Epithelial cell of alveolus of lung (primary cell): ENCODE measurements at places on chromosomes 16 and 17. TPM values are rescaled to one million over a fixed set of nuclear protein-coding genes. Genes with fewer than 3 reads are reported as not detected.

The LRRC37A3 gene
- total RNA-seq: 2.7 and 3.7 TPM in 2 replicates

The GAS2L2 gene
- not detected in 2 replicates for total RNA-seq

The CD300LB gene
- total RNA-seq: not detected in 2 replicates

The HOXB8 gene
- 0.39 and 1.4 TPM in 2 replicates for total RNA-seq

The PPY gene
- not detected in 2 replicates for total RNA-seq

The NTN3 gene
- total RNA-seq: 0.13 and 1.2 TPM in 2 replicates

The CRYBA1 gene
- total RNA-seq: not detected in 2 replicates

The UMOD gene
- not detected in 2 replicates for total RNA-seq

The ARL5C gene
- total RNA-seq: not detected in 2 replicates

The ARHGDIG gene
- total RNA-seq: 0.39 and 0.72 TPM in 2 replicates

The CYBA gene
- total RNA-seq: 229 and 600 TPM in 2 replicates

The SOST gene
- not detected in 2 replicates for total RNA-seq

The TMEM238L gene
- not detected in 2 replicates for total RNA-seq

The SLC12A3 gene
- total RNA-seq: not detected in 2 replicates

The SRCIN1 gene
- total RNA-seq: not detected in 2 replicates

The WNK4 gene
- total RNA-seq: 0.32 and 0.39 TPM in 2 replicates

The TVP23A gene
- 1.4 TPM in 1 of 2 replicates, not detected in the other for total RNA-seq

The SECTM1 gene
- 4.9 and 21.3 TPM in 2 replicates for total RNA-seq

The DLX3 gene
- total RNA-seq: not detected in 2 replicates

The TRPV3 gene
- total RNA-seq: 0.08 and 0.13 TPM in 2 replicates

The SKAP1 gene
- total RNA-seq: 0.78 TPM in 1 of 2 replicates, not detected in the other

The SLFN11 gene
- 36.2 and 64.8 TPM in 2 replicates for total RNA-seq

The MYL4 gene
- 1.4 TPM in 1 of 2 replicates, not detected in the other for total RNA-seq

The FBXL16 gene
- total RNA-seq: 0.08 and 0.91 TPM in 2 replicates

The LITAFD gene
- not detected in 2 replicates for total RNA-seq

The TAF15 gene
- total RNA-seq: 25.0 and 40.4 TPM in 2 replicates

The MKS1 gene
- total RNA-seq: 6.8 and 8.1 TPM in 2 replicates
